ENCODE measurements at places on chromosomes 5 and 9. TPM values are rescaled to one million over a fixed set of nuclear protein-coding genes. Genes with fewer than 3 reads are reported as not detected.

Gene CTSV
- 0.14 TPM for total RNA-seq

Gene KCNN2
- 7.2 TPM for total RNA-seq

Gene SPINK13
- not detected for total RNA-seq

Gene HAVCR2
- 3.1 TPM for total RNA-seq

Gene ADRA1B
- 2.5 TPM for total RNA-seq

Gene MSMP
- total RNA-seq: not detected

Gene CDC25C
- total RNA-seq: not detected

Gene TMEM215
- total RNA-seq: not detected

Gene ANKDD1B
- total RNA-seq: 0.27 TPM

Gene PPP3R2
- total RNA-seq: not detected

- no peak for DNase-seq
Measured at GRCh38 chr5:147851578-147851977, 20.1 kb upstream of the SPINK1 start.

- no peak for DNase-seq
Measured at GRCh38 chr9:135910216-135910615, 2.9 kb upstream of the CAMSAP1 start.

- DNase-seq: no peak
Measured at GRCh38 chr9:81030027-81030426, 659.3 kb downstream of the TLE1 start.

DNA sequence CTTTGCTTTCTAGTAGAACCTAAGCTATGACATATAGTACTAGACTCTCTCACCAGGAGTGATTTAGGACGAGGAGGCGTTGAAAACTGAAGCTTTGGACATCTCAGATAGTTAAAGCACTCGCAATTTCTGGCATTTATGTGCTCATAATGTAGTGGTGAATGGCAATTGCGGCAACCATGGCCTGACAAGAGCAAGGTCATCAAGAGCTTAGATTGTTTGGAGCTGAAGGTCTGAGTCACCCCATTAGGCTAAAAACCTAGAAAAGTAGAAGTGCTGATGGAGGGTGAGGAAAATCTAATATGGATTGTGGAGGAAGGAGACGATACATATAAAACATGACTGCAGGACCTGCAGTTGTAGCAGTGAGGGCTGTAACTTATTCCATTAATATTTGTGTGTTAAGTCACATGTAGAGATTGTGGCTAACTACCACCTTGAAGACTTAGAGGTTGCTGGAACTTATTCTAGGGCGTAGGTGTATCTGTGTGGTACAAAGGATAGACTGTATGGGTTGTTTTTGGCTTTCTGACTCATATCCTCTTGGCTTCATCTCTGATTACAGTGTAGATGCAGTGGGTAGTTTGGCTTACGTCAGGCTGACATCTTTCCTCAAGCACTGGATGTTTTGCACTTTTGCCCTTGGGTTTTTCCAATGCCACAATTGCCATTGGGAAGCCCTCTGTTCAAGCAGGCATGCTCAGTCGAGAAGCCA is 138.9 kb upstream of the CDKN2B start:
- no peak for DNase-seq

DNA sequence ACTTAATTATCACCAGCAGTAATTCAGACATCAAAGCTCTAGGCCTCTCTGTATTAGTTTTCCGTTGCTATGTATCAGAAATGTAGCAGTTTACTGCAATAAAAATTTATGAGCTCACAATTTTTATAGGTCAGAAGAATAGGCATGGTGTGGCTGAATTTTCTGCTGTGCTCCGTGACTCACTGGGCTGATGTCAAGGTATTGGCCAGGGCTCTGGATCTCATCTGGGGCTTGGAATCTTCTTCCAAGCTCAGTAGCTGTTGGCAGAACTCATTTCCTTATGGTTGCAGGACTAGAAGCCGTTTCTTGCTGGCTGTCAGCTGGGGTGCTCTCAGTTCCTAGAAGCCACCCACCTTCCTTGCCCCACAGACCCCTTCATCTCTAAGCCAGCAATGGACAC is 66.3 kb downstream of the PSAT1 start:
- no peak for DNase-seq

DNA sequence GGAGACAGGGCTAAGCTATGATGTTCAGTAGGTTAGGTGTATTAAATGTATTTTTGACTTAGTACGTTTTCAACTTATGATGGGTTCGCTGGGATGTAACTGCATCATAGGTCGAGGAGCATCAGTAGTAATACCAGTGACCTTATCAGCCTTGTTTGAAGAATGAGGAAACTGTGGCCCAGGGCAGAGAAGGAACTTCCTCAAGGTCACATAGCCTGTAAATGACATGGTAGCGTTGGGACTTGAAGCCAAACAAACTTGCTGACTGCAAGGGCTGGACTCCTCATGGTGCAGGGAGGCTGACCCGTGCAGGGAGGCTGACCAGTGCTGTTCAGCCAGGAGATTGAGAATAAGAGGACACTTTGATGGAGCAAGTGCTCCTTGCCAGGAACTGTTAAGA is 21.3 kb upstream of the PTPN3 start:
- DNase-seq: no peak

DNA sequence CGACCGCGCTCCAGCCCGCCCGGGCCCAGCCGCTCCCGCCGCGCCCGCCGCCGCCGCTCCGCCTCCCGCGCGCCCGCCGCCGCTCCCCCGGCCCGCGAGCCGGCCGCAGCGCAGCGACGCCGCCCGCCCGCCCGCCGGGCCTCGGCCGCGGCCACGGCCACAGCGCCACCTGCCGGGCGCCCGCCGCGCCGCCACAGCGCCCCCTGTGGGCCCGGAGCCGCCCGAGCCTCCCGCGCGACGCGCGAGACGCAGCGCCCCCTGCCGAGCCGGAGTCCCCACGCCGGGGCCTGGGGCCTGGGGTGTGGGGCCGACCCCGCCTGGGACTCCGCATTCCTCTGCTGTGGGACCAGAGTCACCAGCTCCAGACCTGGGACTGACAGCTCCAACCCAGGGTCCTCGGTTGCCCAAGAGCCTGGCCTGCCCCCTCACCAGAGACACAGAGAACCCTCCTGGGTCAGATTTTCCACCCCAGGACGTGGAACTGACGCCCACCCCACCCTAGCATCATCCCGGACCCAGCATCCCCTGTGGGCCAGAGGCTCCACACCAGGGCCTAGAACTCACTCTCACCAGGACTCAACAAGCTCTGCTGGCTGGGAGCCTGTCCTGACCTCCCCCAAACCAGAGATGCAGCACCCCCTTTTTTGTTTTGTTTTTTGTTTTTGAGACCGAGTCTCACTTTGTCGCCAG is at the start of gene RAPGEF1:
TSS of gene RAPGEF1 (minus strand) at position 118 of the 690 bp plus-strand sequence. CDS start 246 bp downstream, outside the sequence.
- DNase-seq: peak; percentile 76

DNA sequence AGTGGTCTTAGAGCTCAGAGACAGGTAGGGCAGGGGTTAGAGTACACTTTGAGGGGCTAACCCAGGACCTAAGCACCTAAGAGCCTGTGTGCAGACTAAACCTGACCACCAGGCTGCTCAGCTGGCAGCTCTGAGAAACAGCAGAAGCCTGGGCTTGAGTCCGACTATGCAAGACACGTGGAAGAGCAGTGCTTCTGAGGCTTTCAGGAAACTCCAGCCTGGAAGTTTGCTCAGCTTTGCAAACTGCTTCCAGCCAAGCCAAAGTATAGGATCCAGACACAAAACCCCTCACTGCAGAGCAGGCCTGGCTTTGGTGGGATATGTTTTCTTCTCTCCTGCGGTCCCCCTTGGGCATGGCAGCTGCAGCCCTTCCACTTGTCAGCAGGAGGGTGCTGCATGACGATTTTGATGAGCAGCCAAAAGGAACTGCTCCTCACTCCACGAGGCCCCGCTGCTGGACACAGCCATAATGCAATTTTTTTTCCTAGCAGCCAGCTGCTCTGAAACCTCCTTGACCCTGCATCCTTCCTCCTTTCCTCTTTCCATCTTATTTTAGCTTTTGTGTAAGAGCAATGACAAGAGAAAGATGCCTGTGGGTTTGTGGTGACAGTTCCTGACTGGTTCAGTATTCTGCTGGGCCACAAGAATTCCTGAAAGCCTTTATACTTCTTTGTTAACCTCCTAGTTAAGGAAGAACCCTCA is 123.1 kb downstream of the LIFR start:
- peak; percentile 68 for DNase-seq

- no peak for DNase-seq
Measured at GRCh38 chr9:89135591-89136166, 42.9 kb downstream of the SHC3 start.

DNA sequence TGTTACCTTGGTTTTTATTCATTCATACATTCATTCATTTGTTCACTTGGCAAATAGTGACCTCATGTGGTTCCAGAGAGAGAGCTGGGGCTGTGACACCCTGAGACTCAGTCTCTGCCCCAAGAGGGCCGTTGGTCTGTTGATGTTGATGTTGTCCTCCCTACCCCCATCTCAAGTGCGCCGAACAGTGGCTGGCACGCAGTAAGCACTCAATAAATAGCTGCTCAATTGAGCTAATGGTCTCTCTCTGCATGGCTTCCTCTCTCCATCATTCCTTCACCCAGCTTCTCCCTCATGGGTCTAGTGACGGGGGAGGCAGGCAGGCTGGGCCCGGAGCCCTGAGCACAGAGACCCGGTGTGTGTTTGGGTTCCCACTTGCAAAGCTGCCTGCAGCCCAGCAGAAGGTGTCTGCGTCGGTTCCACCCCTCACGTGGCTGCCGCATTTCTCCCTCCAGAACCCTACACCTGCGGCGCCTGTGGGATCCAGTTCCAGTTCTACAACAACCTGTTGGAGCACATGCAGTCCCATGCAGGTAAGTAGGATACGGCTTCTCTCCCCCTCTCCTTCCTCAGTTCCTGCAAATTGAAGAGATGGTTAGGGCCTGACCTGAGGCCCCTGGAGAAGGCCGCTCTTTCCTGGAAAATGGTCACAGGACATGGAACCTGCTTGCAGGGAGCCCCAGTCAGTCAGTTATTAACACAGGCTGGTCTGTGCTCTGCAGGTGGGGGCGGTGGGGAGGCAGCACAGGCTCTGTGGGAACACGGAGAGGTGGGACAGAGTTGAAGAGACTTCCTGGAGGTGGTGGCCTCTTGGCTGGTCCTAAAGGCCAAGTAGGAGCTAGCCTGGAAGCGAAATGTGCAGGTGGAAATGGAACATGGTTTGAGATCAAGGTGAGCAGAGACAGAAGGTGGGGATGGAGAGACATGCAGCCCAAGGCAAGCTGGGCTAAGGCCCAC is 42.0 kb downstream of the AMBP start:
- DNase-seq: no peak

DNA sequence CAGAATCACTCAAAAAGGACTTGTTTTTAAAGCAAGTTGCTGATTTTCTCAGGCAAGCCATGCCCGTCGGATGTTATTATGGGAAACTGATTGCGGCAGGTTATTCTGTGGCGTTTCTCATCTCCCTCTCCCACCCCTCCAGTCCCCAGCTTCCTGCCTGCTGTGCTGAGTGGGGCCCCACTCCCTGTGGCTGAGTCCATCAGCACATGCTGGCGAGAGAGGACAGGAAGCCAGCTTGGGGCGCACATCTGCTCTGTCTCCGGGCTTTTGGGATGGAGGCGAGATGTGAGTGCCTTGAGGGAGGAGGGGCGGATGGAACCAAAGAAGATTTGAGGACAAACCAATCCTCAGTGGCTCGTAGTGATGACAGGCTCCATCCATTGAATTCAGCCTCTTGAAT is 108.0 kb downstream of the DAPK1 start:
- DNase-seq: no peak

- peak; percentile 8 for DNase-seq
Measured at GRCh38 chr5:149759563-149759962, 29.5 kb downstream of the PPARGC1B start.

- DNase-seq: no peak
Measured at GRCh38 chr5:172699423-172699822, 58.4 kb downstream of the NEURL1B start.

DNA sequence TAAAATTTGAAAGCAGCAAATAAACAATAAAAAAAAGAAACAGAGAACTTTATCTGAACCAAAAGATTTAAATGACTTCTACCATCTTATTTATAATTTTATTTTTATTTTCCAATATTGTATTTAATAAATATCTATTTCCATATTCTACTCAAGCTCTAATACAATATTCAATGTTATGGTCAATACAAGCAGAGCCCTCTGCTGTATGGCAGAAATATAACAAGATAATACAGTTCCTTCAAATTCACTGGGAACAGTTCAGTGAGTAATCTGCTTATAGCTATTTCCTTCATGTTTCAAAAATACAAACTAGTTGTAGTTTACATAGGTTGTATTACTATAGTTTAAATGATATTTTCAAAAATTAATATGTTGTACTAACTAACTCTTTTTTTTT is 332.7 kb downstream of the PRDM9 start:
- DNase-seq: no peak

DNA sequence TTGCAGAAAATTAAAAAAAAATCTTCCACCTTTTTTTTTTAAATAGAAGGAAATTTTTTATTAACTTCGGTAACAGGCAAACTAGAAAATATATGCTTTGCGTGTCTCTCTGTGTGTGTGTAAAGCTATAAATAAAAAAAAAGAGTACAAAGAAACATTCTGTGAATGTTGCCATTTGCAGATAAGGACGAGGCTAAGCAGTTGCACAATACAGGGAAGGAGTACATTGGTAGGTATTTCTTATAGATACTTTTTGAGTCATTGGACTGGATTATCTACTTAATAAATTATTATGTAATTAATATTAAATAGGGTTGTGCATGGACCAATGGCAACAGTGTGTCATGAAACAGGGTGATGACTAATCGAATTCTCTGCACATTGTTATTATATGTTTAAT is 102.4 kb downstream of the CAMK4 start:
- DNase-seq: no peak

DNA sequence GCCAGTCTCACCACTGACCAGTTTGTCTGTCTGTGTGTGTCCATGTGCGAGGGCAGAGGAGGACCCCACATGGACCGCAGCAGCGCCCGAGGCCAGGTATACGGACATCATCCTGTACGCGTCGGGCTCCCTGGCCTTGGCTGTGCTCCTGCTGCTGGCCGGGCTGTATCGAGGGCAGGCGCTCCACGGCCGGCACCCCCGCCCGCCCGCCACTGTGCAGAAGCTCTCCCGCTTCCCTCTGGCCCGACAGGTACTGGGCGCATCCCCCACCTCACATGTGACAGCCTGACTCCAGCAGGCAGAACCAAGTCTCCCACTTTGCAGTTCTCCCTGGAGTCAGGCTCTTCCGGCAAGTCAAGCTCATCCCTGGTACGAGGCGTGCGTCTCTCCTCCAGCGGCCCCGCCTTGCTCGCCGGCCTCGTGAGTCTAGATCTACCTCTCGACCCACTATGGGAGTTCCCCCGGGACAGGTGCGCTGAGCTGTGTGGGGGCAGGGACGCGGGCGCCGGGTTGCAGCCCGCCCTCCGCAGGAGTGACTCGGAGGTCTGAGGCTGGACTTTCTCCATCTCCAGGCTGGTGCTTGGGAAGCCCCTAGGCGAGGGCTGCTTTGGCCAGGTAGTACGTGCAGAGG is 6.5 kb downstream of the FGFR4 start:
- DNase-seq: no peak

GRCh38 chr9:73441890-73442818 is 290.5 kb downstream of the ANXA1 start:
- no peak for DNase-seq

DNA sequence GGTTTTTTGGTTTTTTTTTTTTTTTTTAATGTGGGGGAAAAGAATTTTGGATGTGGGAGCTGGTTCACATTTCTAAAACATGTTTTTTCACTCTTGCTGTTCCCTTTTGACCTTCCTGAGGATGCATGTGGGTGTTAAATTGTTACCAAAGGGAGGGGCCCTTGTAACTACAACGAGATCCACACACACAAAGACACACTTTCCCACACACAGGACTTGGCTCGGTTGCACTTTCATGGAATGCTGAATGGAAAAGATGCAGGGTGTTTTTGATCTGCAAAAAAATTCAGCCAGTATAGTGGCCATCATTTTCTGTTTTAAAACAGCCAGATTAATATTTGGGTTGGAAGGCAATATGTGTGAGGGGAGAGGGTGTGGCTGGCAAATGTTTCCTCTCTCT is 576.9 kb downstream of the EBF1 start:
- peak; percentile 28 for DNase-seq
